GM10248 (cell line): ENCODE measurements at places on chromosomes 2 and 18.

DNA sequence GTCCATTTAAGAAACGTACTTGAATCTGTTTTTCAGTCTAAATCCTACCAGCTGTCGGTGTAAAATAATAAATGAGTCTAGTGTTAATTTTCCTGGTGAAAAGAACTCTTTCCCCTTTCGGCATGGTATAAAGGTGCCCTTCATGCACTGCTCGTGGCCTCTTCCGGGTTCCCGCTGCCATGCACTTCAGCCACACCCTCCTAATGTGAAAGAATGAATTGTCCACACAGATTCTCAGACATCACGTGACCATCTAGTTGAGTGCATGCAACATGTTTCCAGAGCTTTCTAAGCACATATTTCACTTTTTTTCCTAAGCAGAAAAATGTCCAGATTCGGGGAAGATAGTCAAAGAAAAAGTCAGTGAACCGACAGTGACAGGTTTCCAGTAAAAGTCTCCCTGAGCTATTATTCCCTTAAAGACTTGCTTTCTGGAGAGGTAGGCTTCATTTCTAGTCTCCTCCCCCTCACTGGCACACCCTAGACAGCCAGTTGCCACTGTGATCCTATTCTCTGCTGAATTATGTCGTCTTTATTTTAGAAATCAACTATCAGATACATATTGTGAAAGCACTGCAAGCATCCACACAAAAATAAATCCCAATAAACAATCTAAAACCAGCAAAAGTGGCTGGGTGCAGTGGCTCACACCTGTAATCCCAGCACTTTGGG lies 65.9 kb upstream of the RPL31 start:
- no peak for DNase-seq

DNA sequence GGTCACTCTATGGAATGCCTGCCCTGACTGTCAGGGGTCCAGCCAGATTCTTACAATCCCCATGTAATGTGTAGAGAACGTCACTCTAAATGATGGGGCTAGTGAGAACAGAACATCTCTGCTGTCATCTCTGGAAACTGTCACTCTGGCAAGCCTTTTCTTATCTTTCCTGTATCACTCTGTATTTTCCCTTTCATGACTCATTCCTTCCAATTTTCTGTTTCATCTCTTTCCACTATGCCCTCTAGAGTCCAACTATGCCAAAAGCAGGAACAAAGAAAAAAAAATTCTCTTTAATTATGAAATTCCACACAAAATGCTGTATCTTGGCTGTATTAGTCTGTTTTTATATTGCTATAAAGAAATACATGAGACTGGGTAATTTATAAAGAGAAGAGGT lies 608.8 kb downstream of the ADCYAP1 start:
- no peak for DNase-seq

DNA sequence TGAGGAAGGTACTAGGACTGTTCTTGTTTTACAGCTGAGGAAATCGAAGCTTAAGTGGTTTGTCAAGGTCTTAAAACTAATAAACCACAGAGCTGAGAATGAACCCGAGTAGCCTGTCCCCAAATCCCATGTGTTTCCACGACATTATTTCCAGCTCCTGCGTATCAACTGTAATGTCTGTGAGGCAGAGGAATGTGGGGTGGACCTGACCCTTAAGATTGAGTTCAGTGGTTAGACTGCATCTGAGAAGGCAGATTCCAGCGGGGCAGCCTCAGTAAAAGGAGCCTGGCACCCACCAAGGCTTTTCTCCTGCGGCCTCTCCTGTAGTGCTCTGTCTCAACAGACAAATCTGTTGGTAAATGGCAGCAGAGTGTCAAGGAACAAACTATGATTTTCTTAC lies 81.9 kb upstream of the TMEM178A start:
- DNase-seq, result no peak

DNA sequence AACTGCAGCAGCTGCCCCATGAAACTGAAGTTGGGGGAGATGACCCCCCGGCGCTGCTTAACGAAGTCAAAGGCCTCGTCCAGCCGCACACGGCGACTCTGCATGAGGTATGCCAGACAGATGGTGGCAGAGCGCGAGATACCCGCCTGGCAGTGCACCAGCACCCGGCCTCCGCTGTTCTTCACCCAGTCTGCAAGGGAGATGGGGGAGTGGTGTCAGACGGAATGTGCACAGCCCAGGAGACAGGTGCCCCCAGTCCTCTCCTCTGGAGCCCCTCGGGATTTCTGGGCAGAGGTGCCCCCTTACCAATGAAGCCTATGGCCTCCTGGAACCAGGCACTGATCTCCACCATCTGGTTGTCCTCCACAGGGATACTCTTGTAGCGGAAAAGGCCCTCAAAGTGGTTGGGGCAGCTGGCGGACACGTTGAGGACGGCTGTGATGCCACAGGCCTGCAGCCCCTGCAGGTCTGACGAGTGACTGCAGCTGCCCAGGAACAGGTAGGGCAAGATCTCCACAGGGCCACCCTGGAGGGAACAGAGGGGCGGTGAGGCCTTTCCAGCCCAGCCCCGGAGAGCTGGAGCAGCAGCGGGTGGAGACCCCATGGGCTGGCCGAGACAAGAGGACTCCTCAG lies 1.3 kb downstream of the DUSP2 start:
- no peak for DNase-seq

GRCh38 chr2:106065268-106065982 lies 128.7 kb downstream of the UXS1 start:
- no peak for DNase-seq

- no peak for DNase-seq
Measured at GRCh38 chr2:164145093-164145987, 409.5 kb upstream of the FIGN start.

GRCh38 chr2:77519888-77520506 lies 2.2 kb downstream of the LRRTM4 start:
- DNase-seq, result no peak

- DNase-seq, result no peak
Measured at GRCh38 chr2:18724371-18725145, 135.2 kb upstream of the NT5C1B start.

DNA sequence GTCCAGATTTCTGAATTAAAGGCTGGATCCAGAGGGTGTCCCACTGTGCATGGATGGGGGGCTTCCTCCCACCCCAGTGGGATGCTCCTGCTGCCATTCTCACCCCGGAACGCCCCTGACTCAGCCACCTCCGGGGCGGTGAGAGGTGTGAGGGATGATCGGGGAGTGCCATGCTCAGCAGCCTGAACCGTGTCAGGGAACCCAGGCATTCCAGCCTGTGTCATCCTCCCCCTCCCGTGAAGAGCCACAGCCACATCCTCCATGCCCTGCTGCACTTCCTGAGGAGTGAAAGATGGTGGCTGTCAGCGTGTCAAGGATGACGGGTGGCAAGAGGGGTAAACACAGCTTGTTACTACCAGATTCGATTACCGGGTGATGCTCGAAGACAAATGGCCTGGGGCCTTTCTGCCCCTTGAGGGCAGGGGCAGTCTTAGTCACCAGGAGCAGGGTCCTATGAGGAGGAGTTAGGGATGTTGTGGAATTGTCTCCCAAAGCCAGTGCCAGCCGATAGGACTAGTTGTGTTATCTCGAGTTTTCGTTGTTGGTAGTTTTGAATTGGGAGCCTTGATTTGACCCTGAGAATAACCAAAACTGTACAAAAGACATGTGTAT lies 80.8 kb downstream of the TCF7L1 start:
- no peak for DNase-seq

DNA sequence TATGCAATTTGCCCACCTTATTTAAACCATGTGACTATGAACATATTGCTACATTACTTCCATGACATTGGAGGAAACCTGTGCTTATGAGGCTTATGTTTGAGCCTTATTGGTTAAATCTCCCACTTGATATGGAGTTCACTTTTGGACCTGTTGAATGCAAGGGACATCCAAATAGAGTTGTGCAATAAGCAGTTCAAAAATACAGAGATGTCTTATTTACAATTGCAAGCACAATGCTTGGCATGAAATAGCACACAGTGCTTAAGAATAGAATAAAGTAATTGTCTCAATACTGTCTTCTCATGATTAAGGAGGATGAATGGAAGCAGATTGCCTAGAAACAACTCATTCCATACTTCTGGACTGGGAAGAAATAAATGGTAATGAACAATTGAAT lies 793.5 kb downstream of the METTL4 start:
- DNase-seq, result no peak

DNA sequence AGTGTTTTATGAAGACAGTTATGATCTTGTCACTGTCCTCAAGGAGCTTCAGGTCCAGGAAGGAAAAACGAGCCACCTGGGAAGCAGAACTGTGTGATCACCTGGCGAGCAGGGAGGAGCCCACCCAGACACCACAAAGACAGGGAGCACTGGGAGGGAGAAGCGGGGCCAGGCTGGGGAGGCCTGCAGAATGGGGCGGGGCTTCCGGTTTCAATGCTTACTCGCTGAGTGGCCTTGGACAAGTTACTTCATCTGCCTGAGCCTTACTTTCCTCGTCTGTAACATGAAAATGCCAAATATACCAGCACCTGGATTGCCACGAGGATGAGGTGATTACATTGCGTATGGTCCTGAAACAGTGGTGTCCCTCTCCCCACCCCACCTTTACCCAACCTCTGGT lies 227.5 kb downstream of the ANKRD30B start:
- no peak for DNase-seq

- DNase-seq, result no peak
Measured at GRCh38 chr2:127239395-127239794, 19.3 kb upstream of the CYP27C1 start.

GRCh38 chr2:134436706-134437105 lies 182.8 kb downstream of the MGAT5 start:
- DNase-seq, result peak; percentile 2

- DNase-seq, result no peak
Measured at GRCh38 chr2:119688616-119689015, 9.6 kb downstream of the TMEM177 start.

DNA sequence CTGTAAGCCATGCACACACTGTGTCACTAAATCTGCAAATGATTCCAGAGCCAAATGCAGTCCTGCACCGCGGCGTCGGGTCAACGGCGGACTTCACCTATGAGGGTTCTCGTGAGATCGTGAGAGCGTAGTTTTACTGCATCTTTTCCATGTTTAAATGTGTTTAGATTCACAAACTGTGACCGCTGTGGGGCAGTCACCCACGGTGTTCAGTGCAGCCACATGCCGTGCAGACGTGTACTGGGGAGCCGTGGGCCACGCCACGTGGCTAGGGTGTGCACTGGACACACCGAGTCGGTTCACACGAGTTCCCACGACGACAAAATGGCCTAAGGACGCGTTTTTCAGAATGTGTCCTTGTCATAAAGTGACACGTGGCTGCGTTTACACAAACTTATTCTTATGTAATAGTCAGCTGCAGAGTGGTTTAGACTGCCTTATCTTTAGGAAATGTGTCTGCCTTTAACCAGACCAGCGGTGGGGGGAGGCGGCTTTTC lies 34.1 kb downstream of the NFATC1 start:
- DNase-seq, result no peak

- no peak for DNase-seq
Measured at GRCh38 chr2:101516823-101517690, 42.1 kb upstream of the RFX8 start.

GRCh38 chr18:78407466-78407844 lies 572.2 kb upstream of the SALL3 start:
- DNase-seq, result no peak

- no peak for DNase-seq
Measured at GRCh38 chr2:140861666-140862065, 1269.2 kb downstream of the LRP1B start.

GRCh38 chr18:12880541-12880910 lies 3.5 kb downstream of the PTPN2 start:
- no peak for DNase-seq

- DNase-seq, result peak; percentile 57
Measured at GRCh38 chr18:48949606-48950535, 894 bp downstream of the SMAD7 start.

- peak; percentile 42 for DNase-seq
Measured at GRCh38 chr2:74849228-74849892, 15.4 kb downstream of the HK2 start.

GRCh38 chr2:71348302-71348701 lies 16.7 kb downstream of the ZNF638 start:
- no peak for DNase-seq

DNA sequence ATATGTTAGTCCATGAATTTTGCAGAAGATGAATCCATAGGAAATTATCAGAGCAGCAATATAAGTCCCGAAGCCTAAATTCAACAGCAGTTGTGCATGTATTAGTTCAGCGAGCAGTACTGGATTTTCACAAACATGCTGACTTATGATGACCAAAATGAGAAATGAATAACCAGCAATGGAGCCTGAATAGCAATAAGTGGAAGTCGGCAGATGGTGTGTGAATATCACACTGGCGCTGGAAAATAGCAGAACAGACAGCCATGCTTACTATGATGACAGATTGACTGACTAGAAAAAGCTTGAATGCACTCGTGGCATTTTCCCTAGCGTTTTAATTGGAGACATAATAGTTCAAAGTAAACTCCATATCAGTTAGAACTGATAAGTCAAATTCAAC lies 1114.5 kb downstream of the DSC3 start:
- no peak for DNase-seq

GRCh38 chr2:26534098-26534864 lies 56.4 kb upstream of the OTOF start:
- DNase-seq, result no peak

GRCh38 chr2:240806006-240806405 lies 14.0 kb downstream of the KIF1A start:
- no peak for DNase-seq

DNA sequence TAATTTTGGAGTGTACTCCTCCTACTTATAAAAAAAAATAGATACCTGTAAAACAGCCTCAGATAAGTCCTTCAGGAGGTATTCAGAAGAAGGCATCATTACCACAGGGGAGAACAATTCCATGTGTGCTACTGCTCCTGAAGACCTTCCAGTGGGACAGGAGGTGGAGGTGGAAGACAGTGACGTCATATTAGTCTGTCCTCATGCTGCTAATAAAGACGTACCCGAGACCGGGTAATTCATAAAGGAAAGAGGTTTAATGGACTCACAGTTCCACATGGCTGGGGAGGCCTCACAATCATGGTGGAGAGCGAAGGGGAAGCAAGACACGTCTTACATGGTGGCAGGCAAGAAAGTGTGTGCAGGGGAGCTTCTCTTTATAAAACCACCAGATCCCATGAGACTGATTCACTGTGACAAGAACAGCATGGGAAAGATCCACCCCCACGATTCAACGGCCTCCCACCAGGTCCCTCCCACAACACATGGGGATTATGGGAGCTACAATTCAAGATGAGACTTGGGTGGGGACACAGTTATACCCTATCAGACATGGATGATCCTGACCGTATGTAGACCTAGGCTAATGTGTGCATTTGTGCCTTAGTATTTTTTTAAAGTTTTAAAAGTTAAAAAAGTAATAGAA lies 98.4 kb downstream of the NDUFA10 start:
- DNase-seq, result no peak

DNA sequence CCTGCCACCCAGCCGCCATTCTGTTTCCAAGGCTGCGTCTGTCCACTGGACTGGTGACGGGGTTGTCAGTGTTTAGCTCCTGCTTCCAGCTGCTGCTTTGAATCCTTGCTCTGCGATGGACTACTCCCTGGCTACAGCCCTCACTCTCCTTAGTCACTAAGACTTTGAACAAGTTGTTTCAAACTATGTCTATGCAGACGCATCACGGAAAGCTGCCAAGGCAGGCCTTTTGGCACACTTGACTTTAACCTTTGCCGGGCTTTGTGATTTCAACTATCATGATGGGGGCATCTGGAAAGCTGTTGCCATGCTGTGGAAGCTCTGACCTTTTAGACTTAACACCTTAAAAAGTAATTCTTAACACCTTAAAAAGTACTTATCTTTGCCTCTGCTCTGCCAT lies 54.4 kb downstream of the PDE11A start:
- no peak for DNase-seq
